ENCODE measurements at places on chromosomes 11 and 22.
A peak's percentile ranks its signal among the peaks of the same experiment; 100 is the strongest.

DNA sequence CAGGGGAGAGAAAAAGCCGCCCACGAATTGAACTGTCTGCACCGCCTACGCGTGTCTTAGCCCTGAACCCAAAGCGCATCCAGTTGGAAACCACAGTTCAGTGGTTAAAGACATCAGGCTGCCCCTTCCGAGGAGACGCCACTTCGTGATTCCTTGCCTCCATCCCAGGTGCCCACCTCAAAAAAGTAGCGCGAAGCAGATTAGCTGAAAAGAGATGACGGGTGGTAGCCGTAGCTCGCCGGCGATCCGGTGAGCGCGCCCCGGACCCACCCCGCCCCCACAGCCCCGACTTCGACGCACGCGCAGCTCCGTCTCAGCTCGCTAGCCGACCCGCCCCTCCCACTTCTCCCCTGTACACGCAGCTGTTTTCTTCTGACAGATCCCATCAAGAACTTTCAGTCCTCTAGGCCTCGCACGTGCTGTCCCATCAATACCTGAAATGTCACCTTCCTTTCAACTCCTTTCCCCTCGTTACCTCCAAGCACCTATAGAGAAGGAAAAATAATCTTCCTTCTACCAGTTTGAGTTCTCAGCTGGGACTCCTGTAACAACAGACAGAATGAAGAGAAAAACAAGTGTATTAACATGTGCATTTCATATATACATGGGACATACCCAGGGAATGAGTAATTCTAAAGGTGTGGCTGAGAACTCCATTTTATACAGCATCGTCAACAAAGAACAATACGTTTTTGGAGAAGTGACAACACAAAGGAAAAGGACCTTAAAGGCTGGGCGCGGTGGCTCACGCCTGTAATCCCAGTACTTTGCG is 49.5 kb downstream of the OR4D9 start:
- DNase-seq, result peak; percentile 79

DNA sequence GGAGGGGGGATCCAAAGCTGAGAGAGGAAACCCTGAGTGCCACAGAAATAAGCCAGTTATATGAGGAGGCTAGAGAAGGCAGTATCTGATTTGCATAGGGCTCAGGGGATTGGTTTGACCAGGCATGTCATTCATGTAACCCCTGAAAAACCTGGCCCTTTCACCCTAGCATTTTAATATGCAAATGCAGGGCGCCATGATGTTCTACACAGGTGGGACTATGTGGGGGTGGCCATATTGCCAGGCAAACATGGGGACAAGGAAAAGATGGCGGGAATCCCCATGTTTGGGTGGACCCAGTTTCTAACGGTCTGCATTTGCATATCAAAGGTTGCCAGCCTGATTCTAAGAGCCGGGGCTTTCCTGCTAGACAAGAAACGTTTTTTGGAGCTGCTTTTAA is 27.2 kb downstream of the CSF2RB start:
- DNase-seq, result no peak

DNA sequence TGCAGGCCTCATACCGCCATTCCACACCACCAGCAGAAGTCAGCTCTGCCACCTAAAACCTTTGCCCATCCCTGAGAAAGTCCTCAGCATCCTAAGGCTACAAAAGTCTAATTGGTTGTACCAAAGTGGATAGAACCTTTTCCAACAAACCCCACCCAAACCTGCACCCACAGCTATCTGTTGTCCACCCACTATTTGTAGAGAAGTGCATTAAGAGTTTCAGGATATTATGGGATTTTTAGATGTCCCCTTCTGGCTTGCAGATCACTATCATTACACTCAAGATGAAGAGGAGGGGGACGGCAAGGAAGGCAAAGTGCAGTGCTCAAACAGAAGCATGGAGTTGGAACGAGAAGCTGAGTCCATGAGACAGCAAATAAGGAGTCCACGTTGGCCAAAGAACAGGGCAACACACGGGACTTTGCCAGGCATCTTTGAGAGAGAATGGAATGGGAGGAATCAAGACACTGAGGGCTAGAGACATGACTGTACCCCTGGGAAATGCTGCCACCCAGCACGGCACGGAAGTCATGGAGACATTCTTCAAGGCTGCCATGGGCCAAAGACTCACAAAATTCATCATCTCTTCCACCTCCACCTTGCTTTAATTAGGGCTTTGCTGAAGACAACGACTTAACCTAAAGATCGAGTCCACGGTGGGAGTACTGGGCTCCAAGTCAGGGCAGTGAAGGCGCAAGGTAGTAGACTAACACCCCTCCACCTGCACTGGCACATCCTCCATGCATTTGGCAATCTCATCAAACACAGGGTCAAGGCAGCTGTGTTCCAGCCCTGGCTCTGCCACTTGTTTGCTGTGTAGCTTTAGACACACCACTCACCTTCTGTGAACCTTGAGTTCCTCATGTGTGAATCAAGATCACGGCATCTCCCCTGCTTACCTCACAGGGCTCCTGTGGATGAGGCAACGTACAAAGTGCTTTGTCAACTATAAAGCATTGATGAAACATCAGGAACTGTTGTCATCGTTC is 112.9 kb upstream of the TMEM45B start:
- DNase-seq, result no peak

DNA sequence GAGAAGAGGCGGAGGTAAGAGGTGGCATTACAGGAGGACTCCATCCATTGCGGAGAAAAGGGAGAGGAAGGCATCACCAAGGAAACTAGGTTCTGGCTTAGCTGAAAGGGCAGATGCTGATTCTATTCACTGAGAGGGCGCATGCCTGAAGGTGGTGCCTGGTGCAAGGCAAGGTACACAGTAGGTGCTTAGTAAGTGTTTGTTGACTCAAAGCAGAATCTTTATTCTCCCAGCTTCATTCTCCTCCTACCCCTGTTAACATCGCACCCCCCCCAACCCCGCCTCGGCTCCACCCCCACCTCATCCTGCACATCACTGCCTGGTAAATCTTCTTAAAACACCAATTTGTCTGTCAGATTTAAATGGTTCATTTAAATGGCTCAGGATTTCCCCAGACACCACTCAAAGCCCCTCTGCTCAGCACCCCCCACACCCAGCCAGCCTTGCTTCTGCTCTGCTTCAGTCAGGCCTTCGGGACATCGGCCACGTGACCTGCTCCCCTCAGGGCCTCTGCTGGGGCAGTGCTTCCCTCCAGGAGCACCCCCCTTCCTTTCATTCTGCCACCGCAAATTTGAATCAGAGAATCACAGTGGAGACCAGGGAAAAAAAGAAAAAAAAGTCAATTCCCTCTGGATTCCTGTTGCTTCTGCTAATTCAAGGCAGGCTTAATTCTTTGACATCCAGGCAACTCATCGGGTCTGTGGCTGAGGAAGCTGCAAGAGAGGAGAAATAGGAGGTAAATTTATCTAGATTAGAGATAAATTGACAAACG is 17.8 kb upstream of the RCN1 start:
- no peak for DNase-seq

- DNase-seq, result no peak
These were observed 15.6 kb downstream of the TMEM123 start for GRCh38 chr11:102436976-102437375.

DNA sequence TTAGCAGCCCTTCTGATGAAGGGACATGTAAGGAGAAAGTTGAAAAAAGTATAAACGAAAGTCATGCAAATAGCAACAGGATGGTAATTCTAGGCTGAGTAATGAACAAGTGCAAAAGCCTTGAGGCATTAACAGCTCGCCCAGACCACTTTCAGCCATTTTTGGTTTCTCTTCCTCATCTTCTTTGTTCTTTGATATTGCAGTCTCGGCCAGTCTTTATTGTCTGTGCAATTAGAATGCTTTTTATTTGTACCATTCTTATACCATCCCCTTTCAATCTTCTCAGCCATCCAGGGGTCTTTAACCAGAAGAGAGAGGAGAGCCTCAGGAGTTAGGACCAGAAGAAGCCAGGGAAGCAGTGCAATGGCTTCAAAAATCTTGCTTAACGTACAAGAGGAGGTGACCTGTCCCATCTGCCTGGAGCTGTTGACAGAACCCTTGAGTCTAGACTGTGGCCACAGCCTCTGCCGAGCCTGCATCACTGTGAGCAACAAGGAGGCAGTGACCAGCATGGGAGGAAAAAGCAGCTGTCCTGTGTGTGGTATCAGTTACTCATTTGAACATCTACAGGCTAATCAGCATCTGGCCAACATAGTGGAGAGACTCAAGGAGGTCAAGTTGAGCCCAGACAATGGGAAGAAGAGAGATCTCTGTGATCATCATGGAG is 7.3 kb downstream of the TRIM34 start:
- DNase-seq, result no peak

DNA sequence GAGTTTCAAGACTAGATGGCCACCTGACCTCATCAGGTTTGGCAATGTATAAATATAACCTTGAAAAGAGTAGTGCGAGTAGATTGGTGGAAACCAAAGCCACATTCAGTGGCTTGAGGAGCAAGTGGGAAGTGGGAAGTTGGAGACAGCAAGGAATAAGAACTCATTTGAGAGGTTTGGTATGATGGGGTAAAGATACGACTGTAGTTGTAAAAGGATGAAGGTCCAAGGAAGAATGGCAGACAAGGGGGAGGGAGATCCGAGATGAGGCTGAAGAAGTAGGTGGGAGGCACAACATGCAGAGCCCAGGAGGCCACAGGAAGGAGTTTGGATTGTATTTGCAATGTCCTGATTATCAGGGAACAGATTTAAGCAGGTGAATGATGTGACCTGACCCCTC is 20.8 kb downstream of the RASSF10 start:
- no peak for DNase-seq

DNA sequence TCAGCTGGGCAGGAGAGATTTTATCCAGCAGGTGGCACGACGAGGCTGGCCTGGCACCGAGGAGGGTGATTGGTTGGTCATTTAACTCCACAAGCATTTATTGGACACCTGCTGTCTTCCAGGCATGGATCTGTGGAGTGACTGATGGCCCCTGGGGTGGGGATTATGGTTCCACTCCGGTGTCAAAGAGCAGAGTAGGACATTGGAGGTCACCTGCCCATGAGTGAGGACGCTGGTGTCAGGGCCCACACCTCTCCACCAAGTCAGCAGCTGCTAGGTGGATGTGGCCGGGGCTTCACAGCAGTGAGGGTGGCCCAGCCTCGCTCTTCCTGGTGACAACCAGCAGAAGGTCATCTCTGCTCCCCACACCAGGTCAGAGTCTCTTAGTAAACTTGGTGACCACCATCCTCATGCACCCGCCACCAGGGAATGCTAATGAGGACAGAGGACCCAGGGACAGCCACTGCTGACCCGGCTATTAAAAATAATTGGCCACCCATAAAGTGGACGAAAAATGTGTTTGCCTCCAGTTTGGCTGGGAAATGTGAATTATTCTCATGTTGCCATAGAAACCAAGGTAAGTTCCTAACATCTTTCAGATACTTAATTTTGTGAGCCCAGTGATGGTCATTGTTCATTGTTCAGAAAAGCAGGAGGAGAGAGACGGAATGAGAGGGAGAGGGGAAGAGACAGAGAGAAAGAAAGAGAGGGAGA is 428.7 kb downstream of the TBC1D22A start:
- DNase-seq, result no peak

DNA sequence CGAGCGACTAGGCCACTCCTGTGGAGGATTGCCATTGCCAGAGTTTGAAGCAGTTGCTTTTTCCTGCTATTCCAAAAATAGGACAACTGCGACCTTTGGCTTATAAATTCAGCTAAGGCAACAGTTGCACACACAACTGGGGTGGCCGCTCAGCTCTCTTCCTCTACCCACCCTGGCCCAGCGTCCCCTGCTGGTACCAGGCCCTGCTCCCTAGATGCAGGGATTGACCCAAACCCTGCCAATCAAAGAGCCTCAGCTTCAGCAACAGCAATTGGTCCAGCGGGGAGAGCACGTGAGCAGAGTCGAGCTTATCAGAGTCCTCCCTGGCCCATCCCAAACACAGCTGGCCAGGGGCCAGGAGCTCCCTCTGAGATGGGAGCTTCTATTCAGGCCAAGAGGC is 22.0 kb upstream of the CABP2 start:
- no peak for DNase-seq

DNA sequence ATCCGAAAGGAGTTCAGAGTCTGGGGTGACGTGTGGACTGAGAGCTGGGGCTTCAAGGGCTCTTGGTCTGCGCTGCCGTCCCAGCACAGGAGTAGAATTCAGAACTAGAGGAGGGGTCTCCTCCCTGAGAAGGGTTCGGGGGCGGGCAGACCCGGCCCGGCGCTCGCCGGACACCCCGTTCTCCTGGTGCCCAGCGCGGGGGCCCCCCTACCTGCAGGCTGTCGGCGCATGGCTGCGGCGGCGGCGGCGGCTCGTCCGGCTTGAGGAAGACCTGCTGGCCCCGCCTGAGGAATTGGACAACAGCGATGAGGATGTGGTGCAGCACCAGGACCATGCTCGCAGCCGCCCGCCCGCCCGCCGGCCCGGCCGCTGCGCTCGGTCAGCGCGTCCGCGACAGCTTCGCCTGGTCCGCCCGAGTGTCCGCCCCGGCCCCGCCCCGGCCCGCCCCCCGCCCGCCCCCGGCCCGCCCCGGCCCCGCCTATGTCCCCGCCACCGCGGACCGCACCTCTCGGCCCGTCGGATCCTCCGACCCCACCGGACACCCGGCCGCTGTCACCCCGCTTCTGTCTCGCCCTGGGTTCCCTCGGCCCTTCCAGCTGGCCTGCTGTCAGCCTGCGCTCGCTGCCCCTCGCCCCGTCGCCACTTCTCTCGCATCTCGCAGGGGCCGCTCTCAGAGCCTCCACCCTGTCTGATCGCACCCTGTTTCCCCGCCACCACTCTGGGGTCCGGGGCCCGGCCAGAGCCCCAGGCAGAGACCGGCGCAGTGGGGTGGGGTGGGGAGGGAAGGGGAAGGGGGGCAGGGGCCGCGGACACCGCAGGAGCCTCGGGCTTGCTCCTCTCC is 32.0 kb downstream of the PDE2A start:
- peak; percentile 16 for DNase-seq

GRCh38 chr22:30313527-30314363 is 13.0 kb downstream of the TBC1D10A start:
- no peak for DNase-seq

DNA sequence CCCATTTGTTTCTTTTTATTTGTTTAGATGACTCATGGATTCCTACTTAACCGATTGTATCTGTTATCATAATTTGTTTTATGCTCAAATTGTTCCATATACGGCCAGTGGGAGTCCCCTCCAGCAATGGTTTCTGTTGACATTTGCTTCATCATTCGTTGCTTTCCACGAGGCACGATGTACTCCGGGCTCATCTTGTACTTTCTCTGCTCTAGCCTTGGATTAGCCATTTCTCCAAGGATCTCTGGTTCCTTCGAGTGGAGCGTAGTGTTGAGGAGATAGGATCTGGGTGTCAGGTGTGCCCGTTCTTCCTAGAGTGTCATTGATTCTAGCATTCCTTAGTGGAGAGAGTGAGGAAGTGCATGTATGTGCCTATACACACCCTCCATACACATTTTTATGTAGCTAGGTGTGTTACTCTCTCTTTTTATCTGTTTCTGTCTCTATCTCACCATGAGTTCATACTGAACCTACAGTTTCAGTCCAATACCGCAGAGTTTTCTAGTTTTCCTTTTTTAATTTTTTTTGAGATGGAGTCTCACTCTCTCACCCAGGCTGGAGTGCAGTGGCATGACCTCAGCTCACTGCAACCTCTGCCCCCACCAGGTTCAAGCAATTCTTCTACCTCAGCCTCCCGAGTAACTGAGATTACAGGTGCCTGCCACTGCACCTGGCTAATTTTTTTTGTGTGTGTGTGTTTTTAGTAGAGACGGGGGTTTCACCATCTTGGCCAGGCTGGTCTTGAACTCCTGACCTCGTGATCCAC is 31.4 kb downstream of the TECTA start:
- no peak for DNase-seq

- no peak for DNase-seq
These were observed 110.5 kb downstream of the ATG16L2 start for GRCh38 chr11:72924568-72925190.
